NCI-H526 (cell line): ENCODE measurements at places on chromosomes 3 and 15.

DNA sequence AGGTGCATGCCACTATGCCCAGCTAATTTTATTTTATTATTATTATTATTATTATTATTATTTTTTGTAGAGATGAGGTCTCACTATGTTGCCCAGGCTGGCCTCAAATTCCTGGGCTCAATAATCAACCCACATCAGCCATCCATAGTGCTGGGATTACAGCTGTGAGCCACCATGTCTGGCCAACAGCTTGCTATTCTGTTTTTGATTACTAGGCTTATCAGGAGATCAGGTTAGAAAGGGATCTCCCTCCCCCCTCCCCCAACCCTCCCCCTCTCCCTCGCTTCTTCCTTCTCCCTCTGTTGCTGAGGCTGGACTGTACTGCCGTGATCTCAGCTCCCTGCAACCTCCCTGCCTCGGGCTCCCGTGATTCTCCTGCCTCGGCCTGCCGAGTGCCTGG, 8.6 kb downstream of the CLN6 start:
- DNase-seq: no peak

DNA sequence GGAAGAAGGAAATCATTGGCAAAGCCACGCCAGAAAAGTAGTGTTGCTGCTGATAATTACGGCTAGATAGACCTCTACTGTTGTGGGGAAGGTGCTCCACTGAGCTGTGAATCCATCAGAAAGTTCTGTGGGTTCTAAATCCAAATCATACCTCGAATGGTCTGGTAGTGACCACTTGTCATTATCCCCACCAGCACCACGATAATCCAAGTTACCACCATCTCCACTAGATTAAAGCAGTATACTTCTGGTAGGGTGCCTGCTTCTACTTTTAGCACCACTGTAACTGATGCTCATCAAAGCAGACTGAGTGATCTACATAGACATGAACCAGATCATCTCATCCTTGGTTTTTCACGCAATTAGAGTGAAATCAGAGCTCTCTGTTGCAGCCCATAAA, 185.5 kb downstream of the FMN1 start:
- DNase-seq: no peak

- DNase-seq: peak; percentile 41
Measured at GRCh38 chr15:33132722-33133345, 61.7 kb downstream of the FMN1 start.

DNA sequence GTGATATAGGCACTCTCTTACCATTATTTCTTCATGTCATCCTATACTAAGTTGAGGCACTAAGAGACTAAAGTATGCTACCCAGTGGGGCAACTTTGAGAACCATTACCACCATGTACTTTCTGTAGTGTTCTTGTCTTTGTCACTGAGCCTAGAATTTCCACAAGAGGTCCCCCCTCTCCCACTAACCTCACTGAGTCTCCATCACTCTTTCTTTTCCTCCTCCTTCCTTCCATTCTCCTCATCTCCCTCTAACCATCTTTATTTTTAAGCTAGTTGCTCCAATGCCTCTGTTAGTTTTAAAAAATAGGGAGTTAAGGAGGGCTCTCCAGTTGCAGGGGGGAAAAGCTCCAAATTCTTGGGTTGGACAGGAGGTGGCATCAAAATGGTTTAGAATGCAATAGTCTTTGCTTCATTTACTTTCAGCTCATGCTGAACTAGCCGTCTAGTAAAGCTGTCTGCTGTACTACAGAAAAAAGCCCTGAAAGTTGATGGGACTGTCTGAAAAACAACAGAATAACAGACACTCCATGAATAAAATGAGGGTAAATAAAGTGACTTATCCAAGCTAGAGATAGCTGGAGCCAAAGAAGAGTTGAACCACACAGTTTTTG, 85.1 kb upstream of the MYRIP start:
- DNase-seq: peak; percentile 23

DNA sequence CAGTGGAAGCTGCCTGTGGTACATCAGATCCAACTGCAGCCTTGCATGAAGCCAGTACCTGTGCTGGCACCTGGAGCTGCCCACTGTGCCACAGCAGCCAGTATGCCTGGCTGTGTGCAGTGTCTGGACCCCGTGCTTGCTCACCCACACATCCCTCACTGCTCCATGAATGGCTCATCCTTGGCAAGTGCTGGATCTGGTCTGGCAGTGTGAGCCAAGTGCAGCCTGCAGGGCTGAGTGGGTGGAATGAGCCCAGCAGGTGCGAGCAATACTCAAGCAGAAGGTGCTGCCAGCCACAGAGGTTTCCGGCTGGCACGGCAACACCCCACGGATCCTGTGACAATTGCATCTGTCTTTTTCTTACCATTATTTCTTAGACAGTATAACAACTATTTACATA, 488.2 kb upstream of the ROBO2 start:
- no peak for DNase-seq

GRCh38 chr3:160199108-160199507, 26.1 kb upstream of the C3orf80 start:
- DNase-seq: no peak

DNA sequence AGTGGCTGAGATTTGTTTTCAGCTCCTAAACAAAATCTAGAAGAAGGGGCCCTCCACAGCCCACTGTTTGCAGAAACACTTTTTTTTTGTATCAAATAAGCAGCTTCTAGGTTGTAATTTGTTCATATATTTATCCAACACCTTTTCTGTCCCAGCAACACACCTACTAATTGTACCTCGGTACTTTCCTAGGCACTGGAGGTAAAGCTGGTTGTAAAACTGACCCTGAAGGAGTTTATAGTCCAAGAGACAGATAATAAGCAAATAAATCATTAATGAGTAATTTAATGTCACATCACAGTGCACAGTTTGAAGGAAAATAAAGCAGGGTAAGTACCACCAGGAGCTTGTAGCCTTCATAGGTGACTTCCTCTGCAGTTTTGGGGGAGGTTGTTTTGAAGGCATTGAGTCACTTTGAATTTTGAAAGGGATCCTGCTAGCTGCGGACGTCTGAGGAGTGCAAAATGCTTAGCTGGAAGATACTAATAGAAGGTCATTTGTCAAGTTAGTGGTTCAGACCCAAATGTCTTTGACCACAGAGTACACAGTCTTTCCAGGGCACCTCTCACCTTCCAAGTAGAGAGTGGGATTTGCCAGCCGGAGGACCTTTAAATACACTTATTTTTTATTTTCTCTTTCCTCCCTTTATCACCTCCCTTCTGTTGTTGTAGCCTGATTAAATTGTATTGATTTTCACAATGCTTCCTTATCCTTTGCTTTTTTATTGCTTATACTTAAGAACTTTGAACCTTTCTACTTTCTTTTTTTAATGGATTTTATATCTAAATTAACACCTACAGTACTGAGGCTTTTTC, 53.8 kb downstream of the CMSS1 start:
- DNase-seq: no peak

- no peak for DNase-seq
Measured at GRCh38 chr3:197746801-197747237, 2.9 kb upstream of the FYTTD1 start.

DNA sequence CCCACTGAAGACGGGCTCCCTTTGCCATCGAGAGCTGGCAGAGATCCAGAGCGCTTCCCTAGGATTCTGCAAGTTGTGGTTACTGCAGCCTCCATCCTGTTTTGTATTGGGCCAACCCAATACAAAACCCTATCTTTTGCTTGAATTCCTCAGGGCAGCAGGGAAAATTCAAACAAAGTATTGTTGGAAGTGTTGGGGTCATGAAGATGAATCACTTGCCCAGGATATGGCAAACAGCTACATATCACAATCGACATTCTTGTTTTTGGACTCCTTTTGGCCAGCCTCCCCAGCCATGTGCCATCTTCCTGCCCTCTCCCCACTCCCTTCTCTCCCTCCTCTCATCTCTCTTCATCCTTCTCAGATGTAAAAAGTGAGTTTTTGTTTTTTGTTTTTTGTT, 100.0 kb upstream of the TRIM42 start:
- DNase-seq: no peak

GRCh38 chr15:65058394-65059368, 9.1 kb downstream of the RASL12 start:
- no peak for DNase-seq

DNA sequence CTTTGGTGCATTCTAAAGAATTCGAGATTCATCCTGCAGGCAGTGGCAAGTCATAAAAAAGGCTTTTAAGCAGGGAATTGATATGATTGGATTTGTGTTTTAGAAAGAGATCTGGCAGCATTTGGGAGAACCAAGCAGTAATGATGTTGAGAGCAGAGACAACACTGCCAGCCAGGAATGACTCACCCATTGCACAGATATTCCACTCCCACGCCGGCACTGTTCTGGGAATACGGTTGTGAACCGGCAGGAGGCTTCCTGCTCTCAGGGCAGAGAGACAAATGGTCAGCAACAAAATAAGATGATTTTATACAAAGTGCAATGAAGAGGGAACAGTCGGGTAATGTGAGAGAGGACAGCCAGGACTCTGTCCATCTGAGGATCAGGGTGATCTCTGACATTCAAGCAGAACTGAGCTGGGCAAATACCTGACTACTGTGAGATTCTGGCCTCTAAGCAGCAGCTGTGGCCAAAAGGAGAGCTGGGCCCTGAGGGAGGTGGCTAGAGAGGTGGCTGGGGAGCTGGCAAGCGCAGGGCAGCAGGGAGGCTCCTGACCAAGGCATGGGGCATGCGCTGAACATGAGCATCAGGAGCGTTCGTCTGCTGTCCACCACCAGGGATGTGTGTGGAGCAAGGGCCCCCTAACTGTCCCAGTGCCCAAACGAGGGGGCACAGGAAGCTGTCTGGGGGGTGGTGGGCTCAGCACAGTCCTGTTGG, 56.1 kb upstream of the PLXNA1 start:
- no peak for DNase-seq

DNA sequence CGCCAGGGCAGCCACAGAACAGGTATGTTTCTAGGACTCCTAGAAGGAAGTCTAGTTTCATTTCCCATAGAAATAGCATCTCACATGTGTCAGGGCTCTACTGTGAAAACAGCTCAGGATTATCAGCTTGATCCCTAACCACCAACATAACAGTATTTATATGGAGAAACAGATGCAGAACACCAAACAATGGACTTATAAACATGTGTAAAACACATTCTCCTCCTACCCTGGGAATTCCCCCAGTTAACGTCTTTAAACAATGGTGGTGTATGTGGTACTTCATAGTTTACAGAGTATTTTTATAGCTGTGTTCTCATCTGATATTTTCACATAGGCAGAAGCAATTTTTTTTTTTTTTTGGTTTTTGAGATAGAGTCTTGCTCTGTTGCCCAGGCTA, 9.7 kb downstream of the TNFSF10 start:
- DNase-seq: no peak

DNA sequence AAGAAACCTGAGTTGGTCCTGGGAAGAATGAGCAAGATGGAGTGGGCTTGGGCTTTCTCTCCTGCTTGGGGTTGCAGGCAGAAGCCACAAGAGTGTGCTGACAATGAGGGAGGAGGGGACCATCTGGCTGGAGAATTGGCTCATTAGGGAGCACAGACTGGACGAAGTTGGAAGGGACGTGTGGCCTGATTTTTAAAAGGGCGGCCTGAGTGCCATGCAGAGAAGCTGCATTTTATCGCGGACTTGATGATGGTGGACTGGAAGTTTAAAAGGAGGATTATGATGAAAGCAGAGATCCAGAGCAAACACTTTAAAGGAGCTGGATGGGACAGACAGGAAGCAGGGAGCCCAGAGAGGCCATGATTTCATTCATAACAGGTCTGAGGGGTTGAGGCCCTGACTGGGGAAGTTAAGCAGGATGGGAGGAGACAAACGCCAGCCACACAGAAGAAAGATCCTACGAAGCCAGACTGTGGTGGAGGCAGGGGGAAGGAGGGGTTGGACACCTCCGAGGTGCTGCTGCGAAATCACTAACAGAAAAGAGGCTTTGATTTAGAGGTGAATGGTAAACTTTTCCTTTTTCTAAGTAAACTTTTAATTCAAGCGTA, 23.6 kb downstream of the TLNRD1 start:
- DNase-seq: no peak

GRCh38 chr3:185253645-185254410, at the start of gene EHHADH:
Gene EHHADH (minus strand): TSS chr3:185254049. CDS start chr3:185254022, 27 bp downstream.
- peak; percentile 88 for DNase-seq

- DNase-seq: no peak
Measured at GRCh38 chr15:47288794-47289193, 428.5 kb upstream of the SEMA6D start.

DNA sequence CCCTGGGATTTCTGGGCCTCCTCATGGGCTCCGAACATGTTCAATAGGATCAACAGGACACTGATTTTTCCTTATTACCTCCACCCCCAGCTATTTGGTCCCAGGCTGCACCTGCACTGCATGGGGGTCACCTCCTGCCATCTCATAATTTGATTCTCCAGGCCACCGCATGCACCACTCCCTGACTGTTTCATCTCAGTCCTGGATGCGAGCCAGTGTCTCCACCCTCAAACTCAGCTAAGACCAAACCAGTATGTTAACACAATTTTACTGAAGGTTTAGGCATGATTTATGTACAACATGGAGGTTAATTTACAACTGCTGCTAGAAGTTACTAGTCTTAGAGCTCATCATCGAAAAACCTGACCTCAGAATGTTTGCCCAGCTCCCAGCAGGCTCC, 249.5 kb downstream of the UACA start:
- DNase-seq: no peak

- no peak for DNase-seq
Measured at GRCh38 chr15:66006986-66007385, 137.7 kb downstream of the RAB11A start.

- no peak for DNase-seq
Measured at GRCh38 chr15:23397779-23398178, 43.2 kb downstream of the GOLGA8S start.

DNA sequence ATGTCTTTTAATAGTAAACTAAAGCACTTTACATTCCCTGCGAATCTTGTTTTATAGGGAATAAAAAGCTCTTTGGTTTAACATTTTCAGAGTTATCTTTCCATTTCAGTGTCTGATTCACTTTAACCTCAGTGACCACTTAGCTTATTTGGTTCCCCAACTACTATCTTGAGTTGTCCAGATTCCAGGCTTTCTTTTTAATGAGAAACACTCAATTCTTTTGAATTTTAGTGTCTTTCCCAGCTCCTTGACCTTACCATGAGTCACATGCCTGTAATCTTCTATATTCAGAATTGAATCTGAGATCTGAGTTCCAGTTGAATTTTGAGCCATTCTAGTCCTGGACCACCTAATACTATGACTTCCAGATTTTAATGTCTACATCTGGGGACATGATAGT, 144.4 kb downstream of the KCNAB1 start:
- no peak for DNase-seq

GRCh38 chr15:74808840-74809229, 3.8 kb upstream of the LMAN1L start:
- peak; percentile 16 for DNase-seq

- DNase-seq: no peak
Measured at GRCh38 chr3:51702156-51702555, 4.7 kb upstream of the GRM2 start.
